ENCODE measurements at places on chromosomes 4 and X.

GRCh38 chrX:40755291-40756249, 20.2 kb upstream of the MED14 start:
- DNase-seq: no peak

- no peak for DNase-seq
These were observed 7.2 kb downstream of the TIMM17B start for GRCh38 chrX:48890296-48890925.

DNA sequence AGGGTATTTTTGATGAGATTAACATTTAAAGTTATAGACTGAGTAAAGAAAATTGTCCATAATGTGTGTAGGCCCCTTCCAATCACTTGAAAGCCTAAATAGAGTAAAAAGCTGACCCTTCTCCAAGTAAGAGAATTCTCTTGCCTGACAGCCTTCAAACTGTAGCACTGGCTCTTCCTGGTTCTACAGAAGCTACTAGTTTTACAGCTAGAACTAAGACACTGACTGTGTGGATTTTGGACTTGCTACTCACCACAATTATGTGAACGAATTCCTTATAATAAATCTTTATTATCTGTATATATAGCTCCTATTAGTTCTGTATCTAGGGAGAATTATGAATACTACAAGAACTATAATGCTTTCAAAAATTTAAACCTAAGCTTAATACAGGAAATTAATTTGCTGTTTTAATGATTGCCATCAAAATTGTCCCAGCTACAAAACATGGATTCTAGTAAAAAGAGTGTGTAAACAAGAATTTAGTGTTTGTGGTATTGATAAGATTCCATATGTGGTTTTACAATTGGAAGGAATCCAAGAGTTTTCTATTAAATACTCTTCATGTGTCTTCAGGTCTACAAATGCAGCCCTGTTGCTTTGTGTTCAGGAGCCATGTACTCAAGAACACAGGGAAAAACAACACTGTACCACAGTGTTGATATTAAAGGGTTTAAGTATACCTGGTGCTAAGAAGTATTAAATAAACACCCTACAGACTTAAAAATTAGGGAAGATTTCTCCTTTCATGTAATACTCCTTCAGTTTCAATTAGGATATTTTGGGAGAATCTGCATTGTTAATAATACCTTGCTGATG, 366.5 kb downstream of the CXXC4 start:
- no peak for DNase-seq

GRCh38 chrX:151151665-151152267, 24.6 kb upstream of the GPR50 start:
- no peak for DNase-seq

DNA sequence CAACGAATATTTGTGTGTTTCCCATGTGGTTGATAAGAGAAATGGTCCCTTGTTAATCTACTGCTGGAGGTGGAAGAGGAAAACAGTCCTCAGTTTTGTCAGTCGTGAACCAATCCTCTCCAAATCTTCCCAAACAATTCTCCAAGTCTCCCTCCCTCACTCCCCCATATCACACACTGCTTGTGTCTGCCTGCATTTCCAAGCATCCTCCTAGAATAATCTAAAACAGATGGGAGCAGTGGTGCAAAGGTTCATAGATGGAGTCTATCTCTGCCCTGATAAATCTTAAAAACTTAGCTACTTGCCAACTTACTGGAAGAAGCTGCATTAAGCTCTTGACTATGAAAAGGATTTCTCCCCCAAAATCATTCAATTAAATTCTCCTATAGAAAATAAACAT, 43.7 kb upstream of the SH3KBP1 start:
- no peak for DNase-seq

- no peak for DNase-seq
These were observed 18.9 kb upstream of the SCRG1 start for GRCh38 chr4:173417833-173418232.

DNA sequence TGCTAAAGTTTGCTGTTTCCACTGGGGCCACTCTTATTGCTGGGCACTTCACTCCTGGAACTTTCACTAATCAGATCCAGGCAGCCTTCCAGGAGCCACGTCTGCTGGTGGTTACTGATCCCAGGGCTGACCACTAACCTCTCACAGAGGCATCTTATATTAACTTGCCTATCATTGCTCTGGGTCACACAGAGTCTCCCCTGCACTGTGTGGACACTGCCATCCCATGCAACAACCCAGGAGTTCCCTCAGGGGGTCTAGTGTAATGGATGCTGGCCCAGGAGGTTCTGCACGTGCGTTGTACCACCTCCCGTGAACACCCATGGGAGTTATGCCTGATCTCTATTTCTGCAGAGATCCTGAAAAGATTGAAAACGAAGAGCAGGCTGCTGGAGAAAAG, 41.8 kb upstream of the IQSEC2 start:
- DNase-seq: no peak

DNA sequence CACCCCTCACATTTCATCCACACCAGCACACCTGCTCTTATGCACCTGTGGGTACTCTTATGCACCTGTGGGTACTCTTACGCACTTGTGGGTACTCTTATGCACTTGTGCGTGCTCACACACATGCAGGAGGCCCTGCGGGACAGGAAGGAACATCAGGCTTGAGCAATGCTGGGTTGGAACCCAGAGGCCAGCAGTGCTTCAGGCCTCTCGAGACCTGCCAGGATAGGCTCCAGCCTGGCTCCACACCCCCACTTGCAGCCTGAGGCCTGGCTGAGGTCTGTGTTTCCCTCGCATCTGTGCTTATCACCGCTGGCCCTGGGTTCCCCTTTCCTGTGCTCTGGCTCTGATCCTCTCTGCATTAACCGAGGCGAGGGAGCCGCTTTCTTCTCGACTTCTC, 34.7 kb downstream of the SORCS2 start:
- no peak for DNase-seq

DNA sequence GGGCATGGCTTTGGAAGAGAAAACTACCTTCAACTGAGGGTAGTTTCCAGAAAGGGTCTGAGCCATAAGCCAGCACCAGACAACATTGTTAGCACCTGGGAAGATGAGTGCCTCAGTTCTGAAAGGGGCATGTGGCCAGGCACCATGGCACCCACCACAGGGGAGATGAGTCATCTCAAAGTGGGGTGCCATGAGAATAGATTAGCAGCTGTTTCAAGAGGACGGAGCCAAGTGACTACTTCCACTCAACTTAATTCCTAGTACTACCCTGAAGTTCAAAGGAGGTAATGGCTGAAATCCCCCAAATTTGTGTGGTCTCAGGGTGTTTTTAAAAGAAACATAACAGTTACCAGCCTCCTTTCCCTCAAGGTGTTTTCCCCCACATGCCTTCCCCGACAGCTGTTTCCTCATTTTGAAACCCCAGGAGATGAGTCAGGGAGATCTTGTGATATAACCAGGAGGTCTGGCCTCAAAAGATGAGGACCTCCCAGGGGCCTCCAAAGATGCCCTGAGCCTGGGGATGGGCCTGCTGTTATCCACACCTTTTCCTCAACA, 27.8 kb upstream of the FTHL17 start:
- DNase-seq: no peak

DNA sequence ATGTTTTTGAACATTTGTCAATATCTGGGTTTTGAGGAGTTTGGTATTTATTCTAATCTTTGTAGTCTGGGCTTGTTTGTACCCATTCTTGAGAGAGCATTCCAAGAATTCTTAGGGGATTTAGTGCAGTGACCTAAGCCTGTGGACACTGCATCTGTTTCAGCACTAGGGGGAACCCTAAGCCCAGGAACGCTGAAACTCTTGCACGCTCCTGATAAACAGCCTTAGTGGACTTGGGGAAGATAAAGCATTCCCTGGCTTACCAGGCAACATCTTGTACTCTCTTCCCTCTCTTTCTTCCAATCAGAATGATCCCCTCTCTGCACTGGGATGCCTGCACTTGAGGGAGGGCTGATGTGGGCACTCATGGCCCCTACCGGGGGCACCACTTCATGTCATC, 654.9 kb upstream of the HTR2C start:
- no peak for DNase-seq

- no peak for DNase-seq
These were observed 132.6 kb downstream of the PACRGL start for GRCh38 chr4:20832826-20833225.

GRCh38 chrX:68686097-68686977, 38.9 kb downstream of the STARD8 start:
- DNase-seq: no peak

DNA sequence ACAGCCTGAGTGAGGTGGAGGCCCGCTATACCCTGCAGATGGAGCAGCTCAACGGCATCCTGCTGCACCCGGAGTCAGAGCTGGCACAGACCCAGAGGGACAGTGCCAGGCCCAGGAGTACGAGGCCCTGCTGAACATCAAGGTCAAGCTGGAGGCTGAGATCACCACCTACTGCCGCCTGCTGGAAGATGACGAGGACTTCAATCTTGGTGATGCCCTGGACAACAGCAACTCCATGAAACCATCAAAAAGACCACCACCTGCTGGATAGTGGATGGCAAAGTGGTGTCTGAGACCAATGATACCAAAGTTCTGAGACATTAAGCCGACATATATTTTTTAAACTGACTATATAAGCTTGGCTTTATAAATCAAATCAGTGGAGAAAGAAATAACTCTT, 73.3 kb upstream of the HHIP start:
- DNase-seq: no peak

DNA sequence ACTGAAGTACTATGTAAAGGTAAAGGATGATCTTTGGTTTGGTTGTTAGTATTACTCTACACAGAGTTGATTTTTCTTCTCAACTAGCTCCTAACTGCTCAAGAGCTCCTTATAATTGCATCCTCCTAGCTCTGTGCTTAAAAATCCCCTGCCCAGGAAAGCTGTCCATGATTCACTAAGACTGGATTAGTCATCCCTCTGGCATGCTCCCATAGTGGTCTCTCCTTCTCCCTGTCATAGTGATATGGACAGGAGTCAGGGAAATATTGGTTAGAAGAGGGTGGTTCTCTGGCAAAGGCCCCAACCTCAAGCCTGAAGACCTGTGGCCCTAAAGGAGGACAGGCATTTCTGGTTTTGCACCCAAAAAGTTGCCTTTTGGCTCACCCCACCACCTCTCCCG, 242.3 kb upstream of the KCNIP4 start:
- no peak for DNase-seq

GRCh38 chr4:97845758-97846157, 297.5 kb downstream of the STPG2 start:
- DNase-seq: no peak

DNA sequence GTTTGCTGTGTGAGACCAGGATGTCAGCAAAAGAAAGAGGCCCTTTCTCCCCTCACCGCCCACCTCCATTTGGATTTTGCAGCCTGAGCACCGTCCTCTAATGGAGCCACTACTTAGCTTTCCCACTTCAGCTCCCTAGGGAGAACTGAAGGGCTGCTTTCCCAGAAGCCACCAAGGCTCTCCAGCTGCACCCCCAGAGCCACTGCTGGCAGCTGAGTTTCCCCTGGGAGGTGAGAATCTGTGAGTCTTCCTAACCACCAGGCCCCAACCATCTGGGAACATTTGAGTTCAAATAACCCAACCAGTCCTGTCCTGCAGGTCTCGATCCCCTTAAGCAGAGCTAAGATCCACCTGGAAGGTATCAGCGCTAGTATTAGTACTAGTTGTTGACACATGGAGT, 173.1 kb upstream of the USP9X start:
- DNase-seq: no peak

DNA sequence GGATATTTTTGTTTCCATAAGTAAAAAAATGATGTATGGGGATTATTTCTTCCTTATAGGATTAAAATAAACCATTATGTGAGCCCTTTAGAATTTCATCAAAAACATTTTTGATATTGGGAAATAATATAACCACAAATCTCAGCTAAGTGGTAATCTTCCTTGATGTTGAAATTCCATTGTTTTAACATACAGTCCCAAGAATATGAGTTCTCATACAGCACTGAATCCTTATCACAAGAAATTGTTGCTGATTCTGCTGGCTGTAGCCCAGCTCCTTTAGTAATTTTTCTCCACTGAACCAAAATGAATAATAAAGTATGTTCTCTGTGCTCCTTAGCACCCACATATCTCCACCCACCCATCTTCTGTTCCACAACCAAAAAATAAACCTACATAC, 41.9 kb upstream of the FAM47B start:
- no peak for DNase-seq

DNA sequence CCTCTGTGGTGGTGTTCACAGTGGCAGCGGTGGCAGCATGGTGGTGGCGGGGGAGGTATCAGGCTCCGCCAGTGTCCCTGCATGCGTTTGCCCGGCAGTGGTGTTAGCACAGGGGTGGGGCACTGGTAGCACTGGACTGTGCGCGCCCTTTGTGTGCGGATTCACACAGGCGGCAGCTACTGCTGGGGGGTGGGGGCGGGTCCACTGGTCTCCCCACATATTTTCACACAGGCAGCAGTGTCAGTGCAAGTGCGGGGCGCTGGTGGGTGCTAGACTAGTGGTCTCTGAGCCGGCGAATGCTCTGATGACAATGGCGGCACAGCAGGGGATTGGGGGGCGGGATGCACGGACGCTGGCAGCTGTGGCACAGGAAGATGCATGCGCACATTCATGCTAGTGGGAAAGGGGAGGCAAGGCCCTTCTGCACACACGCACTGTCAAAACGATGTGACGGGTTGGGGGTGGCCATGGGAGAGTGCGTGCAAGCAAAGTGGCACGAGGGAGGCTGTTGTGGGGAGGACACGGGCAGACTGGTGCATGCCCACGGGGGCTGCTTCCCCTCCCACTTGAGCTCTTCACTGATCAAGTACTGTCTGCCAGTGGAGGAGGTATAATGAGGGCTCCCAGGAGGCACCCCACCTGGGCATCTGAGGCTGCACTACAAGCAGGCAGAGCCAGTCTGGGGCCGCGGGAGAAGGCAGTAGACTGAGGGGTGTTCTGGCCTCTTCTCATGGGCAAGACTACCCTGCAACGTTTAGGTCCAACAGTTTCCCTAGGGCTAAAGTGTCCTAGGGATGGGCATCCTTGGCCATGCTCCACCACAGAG, 53.0 kb downstream of the POF1B start:
- DNase-seq: no peak

- no peak for DNase-seq
These were observed 608.6 kb upstream of the AADAT start for GRCh38 chr4:170698334-170698733.

Measured in GM12892 (cell line).